ENCODE measurements at places on chromosomes 12 and 14.

- DNase-seq: no peak
Measured at GRCh38 chr12:107600581-107601144, 84.9 kb upstream of the PWP1 start.

- DNase-seq: no peak
Measured at GRCh38 chr12:111034886-111035577, 114.7 kb upstream of the MYL2 start.

DNA sequence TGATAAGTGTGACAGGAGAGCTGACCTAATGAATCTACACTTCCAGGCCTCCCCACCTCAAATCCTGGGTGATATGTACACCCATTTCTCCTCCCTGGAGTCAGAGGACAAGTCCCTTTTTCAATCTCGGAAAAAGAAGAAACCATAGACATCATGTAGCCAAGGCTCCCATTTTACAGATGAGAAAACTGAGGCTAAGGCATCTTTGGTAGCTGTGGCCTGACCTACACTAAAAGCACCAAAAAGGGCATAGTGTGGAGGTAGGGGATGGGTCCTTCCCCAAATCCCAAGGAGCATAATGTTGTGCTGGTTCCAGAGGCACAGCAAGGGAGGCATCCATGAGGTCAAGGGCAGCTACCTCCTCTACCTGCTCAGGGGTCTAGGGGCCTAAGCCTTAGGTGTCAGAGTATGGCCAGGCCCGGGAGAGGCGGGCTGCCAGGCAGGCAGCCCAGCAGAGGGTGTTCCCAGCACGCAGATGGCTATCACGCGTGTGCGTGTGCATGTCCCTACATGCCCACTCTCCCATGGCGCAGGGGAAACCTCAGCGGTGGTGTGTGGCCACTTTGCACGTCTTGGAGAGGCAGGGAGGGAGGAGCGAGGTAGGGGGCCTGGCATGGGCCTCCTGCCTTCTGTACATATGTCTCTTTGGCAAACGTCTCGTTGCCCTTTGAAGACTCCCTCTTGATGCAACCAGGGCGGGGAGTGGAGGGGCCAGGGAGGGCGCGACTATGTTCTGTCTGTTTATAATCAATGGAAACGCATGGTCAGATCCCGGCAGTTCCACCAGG lies 2.5 kb downstream of the PGF start:
- no peak for DNase-seq

GRCh38 chr12:15754233-15754632 lies 35.0 kb downstream of the EPS8 start:
- DNase-seq: no peak

Measured in SK-MEL-5 (cell line).